ENCODE measurements at places on chromosomes 4 and X. TPM values are rescaled to one million over a fixed set of nuclear protein-coding genes. Genes with fewer than 3 reads are reported as not detected.

DNA sequence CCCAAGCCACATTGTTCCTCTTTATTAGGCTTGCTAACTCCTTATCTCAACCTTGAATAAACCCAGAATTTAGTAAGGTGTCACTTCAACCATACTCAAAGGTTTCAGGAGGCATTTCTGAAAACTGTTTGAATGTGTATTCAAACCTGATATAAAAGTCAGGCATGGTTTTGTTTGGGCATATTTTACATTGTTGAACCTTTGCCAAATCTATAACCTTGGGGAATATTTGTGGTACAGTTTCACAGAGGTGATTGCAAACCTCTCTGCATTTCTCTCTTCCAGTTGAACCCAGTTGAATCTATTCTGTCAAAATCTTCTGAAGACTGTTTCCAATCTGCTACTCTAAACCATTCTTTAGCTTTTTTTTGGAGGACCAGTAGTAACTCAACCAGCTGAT is 409.0 kb downstream of the TECRL start:
- peak; percentile 3 for DNase-seq

FAM184B gene
- total RNA-seq = not detected

NSD2 gene
- 115 TPM for total RNA-seq

DNA sequence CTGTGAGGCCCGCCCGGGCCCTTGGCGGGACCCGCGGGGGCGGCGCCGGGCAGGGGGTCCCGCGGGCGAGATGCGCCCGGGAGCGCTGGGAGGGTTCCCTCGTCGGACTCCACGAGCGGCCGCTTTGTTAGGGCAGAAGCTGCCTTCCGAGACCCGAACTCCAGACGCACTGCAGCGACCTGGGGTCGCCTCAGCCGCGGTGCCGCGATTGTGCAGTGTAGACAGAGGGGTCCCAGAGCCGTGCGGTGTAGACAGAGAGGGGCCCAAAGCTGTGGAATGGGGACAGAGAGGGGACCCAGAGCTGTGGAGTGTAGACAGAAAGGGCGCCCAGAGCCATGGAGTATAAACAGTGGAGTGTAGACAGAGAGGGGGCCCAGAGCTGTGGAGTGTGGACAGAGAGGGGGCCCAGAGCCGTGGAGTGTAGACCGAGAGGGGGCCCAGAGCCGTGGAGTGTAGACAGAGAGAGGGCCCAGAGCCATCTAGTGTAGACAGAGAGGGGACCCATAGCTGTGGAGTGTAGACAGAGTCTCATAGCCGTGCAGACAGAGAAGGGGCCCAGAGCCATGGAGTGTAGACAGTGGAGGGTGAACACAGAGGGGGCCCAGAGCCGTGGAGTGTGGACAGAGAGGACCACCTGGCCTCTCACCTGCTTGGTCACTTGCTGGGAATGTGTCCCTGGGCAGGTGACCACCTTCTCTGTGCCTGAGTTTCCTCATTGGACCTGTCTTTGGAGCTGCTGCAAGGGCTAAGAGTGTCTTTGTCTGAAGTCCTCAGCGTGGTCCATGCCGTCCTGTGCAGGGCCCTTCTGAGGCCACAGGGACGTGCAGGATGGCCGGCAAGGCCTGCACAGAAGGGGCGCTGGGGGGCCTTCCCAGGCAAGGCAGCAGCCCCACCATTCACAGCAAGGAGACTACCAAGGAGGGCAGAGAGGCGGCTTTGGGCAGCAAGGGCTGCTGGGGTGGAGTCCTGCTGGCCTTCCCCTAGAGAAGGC is 875 bp downstream of the RGS12 start:
- DNase-seq = no peak

DNA sequence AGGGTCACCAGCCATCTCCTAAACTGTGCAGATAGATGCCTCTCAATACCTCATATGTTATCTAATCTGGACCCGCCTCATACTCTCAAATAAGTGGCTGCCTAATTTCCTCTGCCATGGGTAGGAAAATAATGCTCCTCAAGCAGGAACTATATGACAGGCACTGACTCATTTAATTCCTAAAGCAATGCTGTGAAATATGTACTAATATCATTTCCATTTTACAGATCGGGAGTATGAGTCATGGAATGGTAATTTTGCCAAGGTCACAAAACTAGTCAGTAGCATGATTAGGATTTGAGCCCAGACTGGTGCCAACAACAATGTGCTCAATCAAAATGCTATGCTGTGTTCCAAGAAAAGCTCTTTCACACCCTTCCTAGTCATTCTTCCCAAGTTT is 3.0 kb upstream of the NXT2 start:
- DNase-seq = peak; percentile 57

TMEM156 gene
- total RNA-seq = 0.61 TPM

ATP8A1 gene
- 0.14 TPM for total RNA-seq

DNA sequence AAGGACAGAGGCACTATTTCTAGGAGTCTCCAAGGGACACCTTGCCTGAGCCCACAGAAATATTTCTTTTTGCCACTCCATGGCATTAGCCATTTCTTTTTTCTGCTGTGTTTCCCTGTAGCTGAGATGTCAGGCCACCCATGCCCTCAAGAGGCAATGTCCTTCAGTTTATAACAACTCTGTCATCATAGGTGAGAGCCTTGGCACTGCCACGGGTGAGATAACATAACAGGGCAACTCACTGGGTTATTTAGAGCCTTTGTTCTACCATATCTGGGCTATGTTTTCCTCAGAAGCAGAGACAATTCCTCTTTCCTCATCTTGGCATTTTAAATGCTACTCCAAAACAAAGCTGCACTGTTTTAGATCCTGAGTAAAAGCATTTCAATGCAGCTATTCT is 99.9 kb upstream of the MAOA start:
- no peak for DNase-seq

CENPI gene
- total RNA-seq = 24.1 TPM

GRCh38 chrX:73289039-73289438 is 74.4 kb upstream of the NAP1L2 start:
- no peak for DNase-seq

SEPTIN6 gene
- total RNA-seq = 16.3 TPM

DNA sequence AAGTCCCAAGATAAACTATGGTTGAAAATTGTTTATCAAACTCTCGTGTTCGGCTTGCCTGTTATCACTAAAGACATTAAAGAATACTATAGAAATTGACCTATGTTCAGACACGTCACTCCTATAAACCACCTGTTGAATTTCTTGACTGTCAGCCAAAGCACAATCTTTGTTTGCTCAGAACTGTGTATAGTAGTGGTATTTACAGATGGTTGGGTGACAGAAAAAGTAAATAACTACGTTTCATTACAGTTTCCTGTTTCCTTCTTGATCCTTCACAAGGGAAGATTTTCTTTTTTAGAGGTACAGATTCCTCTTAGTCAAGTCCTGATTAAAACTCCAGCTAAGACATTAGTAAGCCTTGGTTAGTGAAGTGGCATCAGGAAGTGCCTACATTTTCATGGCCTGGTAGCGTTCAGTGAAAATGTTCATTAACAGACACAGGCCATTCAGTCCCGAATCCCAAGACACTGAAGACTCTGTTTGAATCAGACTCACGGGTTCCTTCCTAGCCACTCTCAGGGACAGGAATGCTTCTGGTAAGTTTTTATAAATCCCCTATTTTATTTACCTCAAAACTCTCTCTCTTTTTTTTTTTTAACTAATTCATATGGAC is at the start of gene SMIM31:
Gene SMIM31, plus strand, starts transcription at position 259 of the 616 bp plus-strand sequence. CDS start 16,313 bp downstream, outside the sequence.
- DNase-seq = no peak

XAGE5 gene
- not detected for total RNA-seq

KLHL8 gene
- total RNA-seq = 8.5 TPM

CWH43 gene
- total RNA-seq = 10.2 TPM

- no peak for DNase-seq
These were observed 43.6 kb upstream of the TBC1D9 start for GRCh38 chr4:140799686-140800225.

GRCh38 chrX:87518504-87518903 is 902 bp downstream of the KLHL4 start:
- no peak for DNase-seq

Measured in foreskin keratinocyte (primary cell).